RPMI8226 (cell line): ENCODE measurements at places on chromosomes 3 and 15.
A peak's percentile ranks its signal among the peaks of the same experiment; 100 is the strongest.

GRCh38 chr3:147354623-147355022 is 51.7 kb downstream of the ZIC4 start:
- DNase-seq: no peak

DNA sequence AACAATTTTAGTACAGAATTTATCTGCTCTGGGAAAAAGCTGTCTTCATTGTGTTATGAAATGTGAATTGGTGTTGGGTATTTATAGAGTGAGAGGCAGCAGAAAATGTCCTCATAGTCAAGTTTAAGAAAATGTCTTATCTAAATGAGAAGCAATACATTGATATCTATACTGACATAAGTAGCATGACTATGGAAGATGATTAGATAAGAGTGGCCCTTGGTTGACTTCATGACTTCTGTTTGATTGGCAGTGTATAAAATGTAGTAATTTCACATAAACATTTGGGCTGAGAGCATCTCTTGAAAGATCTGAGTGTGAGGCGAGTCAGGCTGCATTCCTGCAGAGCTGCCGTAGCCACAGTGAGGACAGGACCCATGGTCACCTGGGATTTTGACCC is 19.4 kb downstream of the MCTP2 start:
- no peak for DNase-seq

DNA sequence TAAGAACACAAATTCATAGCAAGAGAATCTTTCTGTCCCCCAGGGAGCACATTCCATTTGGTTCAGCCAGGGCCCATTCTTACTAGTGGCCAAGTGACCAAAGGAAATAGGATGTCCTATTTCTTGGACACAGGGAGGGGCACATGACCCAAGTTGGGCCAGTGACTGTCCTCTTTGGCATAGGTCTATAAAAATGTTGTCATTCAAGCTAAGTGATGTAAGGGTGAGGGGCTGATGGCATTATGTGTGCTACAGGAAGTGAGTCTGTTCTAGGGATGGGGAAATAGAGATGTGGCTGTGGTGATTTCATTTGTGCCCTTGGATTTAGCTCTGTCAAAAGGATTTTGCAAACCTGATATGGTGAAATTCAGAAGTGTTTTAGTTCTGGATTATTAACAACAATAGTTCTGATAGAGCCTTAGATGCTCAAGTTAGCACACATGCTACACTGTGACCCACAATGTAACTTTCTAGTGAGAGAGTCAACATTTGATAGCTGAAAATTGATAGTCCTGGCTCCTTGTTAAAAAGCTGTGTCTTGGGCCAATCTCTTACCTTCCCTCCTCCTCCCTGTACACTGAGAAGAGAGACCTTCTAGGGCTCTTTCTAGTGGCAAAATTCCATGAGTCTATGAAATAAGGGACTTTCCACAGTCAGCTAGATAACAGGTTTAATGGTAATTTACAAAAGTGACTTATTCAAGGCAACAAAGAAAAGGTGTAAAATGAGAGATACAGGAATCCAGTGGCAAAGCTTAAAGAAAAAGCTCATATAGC is 117.2 kb downstream of the THRB start:
- no peak for DNase-seq

DNA sequence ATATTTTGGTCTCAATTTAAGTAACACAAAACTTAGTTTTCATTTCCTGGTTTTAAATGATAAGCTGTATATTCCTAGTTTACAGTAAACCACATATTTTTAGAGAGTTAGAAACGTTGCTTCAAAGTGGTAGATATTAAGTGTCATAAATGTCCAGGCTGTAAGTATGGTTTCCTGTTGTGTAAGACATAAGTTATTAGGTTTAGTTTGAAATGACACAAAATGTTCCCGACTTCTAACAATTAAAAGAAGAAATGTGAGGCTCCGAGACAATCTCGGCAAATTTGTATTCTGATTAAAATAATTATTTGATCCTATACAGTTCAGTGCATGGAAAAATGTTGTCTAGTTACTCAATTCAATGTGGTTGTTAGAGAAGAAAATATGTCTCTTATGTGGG is 387.3 kb downstream of the EPHA3 start:
- DNase-seq: no peak

- no peak for DNase-seq
Measured at GRCh38 chr3:51794206-51794605, 15.2 kb upstream of the IQCF6 start.

GRCh38 chr3:1908651-1909445 is 189.8 kb upstream of the CNTN4 start:
- DNase-seq: no peak

GRCh38 chr15:67142092-67142766 is 76.8 kb downstream of the SMAD3 start:
- DNase-seq: no peak

GRCh38 chr3:52176951-52177700 is 20.8 kb upstream of the ALAS1 start:
- DNase-seq: no peak

DNA sequence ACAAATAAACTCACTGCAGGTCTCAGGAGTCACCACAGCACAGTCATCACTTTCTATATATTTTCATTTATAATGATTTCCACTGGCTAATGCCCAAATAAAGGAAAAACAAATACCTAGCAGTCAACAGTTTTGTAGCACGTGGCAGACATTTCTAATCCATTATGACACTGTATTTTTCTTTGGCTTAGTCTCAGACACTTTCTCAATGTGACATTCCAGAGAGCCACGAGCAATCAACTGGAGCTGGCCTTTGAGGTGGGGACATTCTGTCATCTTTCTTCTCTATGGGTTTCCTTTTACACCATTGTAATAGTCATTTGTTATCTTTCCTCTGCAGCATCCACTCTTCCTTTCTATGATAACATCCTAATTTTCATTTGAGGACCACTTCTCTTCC is 119.7 kb downstream of the WNT5A start:
- DNase-seq: no peak

DNA sequence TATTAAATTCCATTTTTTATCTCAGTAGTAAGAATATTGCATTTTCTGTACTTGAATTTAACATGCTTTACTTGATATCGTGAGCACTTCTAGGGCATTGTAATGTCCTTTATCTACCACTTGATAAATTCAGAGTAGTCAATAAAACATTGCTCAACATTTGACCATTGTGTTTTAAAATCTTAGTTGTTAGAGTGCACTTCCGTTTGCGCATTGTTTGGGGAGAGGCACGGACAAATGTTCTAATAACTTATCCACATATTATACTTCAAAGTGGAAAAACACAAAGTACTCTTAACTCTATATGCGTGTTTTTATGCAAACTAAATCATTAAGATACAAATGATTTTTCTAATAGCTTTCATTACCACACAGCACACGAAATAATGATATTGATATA is 419 bp downstream of the FAM227B start:
- peak; percentile 20 for DNase-seq

- DNase-seq: no peak
Measured at GRCh38 chr15:98063315-98063714, 102.8 kb downstream of the ARRDC4 start.

DNA sequence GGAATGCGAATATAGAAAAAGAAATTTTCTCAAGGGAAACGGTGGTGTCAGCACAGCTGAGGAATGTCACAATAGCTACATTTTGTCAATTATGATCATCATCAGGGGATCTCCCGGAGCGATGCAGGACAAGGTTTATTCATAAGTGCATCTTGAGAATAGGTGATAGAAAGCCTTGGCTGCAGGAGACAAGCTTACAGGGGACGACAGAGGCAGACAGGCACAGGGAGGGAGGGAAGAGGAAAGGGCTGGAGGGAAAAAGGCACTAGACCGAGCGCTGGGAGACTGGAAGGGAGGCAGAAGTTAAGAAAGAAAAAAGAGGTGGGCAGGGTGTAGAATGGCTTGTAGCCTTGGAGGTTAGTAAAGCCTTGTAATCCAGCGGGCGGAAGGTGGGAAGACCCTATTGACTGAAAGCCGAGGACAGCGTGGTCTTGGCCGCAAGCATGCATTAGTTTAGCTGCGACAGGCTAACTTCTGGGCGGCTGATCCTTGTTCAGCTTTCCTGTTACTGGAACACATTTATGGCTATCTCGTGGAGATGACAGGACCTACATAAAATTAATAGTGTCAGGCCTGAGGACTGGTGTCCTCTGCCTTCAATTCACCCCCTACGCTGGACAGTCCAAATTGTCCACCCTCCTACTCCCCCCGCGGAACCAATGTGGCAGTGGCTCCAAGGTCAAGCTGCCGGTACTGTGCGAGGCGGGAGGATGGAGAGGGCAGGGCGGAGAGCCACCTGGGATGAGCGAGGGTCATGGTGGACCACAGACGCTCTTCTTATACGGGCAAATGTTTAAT is 1.4 kb upstream of the NECTIN3 start:
- no peak for DNase-seq

DNA sequence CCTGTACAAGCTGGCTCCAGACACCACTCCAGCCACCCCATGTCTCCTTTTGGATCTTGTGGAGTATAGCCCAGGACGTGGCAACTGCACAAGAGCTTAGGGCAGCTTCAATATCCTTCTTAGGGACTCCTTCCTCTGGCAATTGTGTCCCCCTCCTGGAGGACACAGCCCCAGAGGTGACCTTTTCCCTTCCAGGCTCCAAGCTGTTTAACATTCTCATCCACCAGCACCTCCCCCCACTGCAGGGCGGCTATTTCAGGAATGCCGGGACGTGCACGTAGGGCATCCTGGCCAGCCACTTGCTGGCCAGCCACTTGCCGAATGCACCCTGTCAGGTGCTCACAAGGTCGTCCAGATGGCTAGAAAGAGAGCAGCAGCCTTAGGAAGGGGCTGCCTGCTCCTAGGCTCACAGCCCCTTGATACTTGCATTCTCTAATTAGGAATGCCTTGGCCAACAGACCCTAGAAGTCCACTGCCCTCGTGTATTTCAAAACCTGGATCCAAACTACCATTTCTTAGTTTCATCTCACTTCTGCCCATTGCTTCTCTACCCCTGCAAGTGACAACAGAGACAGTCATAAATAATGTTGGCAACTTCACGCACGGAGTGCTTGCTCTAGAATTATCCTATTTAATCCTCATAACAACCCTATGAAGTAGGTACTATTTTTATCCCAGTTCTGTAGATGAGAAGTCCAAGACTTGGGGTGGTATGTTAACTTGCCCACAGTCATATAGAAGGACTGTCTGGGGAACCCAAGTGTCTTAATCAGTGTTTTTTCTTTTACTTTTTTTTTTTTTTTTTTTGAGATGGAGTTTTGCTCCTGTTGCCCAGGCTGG is 24.5 kb upstream of the IDH2 start:
- DNase-seq: no peak

GRCh38 chr3:33883538-33883950 is 85.1 kb downstream of the PDCD6IP start:
- peak; percentile 62 for DNase-seq

GRCh38 chr3:43632269-43632733 is 10.5 kb upstream of the ANO10 start:
- DNase-seq: no peak

- DNase-seq: no peak
Measured at GRCh38 chr3:105891101-105891500, 22.3 kb upstream of the CBLB start.

DNA sequence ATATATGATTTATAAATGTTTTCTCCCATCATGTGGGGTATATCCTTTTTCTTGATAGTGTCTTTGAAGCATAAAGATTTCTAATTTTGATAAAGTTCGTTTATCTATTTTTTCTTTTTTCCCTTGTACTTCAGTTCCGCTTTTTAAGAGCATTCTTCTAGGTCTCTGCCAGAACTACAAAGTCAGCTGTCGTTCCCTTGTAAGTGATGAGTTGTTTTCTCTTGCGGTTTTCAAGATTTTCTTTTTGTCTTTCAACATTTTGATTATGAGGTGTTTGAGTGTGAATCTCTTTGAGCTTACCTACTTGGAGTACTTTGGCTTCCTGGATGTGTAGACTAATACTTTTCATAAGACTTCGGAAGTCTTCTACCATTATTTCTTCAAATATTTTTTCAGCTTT is 9.3 kb upstream of the PRICKLE2 start:
- DNase-seq: peak; percentile 18

DNA sequence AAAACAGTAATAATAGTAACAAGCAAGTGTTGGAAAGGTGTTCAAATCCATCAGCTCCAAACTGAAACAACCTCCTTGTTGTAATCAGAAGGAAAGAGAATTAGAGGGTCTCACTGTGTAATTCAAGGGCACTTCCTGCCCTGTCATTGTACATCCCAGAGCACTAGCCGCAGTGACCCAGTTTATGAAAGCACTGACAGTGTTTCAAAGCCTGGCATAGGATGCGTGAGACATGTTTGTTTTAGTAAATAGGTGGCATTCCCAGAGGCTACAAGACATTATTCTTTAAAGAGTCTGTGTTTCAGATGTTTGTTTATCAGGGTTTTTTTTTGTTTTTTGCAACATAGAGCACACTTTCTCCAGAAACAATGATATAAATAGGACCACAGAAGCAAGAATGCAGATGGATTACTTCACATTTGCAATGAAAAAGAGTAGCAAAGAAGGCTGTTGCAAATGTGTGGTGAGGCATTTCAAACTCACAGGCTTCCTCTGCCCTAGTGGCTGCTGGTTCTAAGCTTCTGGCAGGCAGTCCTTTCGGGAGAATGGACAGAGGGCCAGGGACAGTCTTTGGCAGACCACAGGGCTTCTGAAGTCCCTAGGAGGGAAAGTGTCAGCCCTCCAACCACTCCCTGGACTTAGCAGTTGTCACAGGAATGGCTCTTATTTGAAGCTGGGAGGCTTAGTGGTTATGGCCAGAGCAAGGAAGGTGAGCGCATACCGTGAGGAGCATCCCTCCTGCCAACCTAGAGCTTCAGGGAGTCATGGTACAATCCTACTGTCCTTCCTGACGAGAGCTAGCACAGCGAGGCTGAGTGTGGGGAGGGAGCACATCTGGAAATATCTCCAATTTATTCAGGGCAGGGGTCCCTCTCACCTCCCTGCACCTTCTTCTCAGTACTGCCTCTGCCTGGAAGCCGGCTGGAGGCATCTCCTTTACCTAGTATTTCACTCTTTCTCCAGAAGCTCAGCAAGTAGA is 31.4 kb upstream of the TIPARP start:
- DNase-seq: no peak

GRCh38 chr3:194301730-194302129 is 49.4 kb downstream of the CPN2 start:
- no peak for DNase-seq

DNA sequence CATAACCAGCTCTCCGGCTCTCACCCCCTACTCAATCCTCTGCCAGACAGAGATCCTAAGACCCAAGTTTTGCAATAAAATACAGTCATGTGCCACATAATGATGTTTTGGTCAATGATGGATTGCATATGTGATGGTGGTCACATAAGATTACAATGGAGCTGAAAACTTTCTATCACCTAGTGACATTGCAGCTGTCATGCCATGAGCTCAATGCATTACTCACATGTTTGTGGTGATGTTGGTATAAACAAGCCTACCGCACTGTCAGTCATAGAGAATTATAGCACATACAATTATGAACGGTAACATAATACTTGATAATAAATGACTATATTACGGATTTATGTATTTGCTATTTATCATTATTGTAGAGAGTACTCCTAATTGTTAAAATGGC is 26.9 kb upstream of the SAMMSON start:
- no peak for DNase-seq

GRCh38 chr3:187693431-187693830 is 8.9 kb downstream of the RTP2 start:
- DNase-seq: no peak
